ENCODE measurements at places on chromosomes 2 and 18. TPM values are rescaled to one million over a fixed set of nuclear protein-coding genes. Genes with fewer than 3 reads are reported as not detected.
A peak's percentile ranks its signal among the peaks of the same experiment; 100 is the strongest.

Gene CCDC68
- polyA plus RNA-seq: 0.78 TPM

Gene SCG2
- polyA plus RNA-seq: 0.06 TPM

Gene SOWAHC
- 11.5 TPM for polyA plus RNA-seq

GRCh38 chr18:44602380-44602779, 78.3 kb upstream of the SETBP1 start:
- no peak for DNase-seq

DNA sequence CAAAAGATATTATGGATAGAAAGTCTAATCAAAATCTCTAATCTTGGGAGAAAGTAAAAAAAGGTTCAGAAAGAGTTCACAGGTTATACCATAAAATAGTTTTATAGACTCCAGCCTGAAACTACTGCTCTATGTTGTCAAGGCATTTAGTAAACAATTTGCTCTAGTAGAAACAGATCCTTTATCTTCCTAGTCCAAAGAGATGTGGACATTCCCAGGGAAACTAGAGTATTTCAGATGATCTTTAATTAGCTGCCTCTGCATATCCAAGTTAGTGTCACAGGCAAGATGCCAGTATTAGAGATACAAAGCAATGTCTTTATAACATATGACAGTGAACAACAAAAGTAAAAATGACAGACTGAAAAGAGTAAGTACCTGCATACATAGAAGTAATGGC, 708.6 kb downstream of the CCDC85A start:
- no peak for DNase-seq

DNA sequence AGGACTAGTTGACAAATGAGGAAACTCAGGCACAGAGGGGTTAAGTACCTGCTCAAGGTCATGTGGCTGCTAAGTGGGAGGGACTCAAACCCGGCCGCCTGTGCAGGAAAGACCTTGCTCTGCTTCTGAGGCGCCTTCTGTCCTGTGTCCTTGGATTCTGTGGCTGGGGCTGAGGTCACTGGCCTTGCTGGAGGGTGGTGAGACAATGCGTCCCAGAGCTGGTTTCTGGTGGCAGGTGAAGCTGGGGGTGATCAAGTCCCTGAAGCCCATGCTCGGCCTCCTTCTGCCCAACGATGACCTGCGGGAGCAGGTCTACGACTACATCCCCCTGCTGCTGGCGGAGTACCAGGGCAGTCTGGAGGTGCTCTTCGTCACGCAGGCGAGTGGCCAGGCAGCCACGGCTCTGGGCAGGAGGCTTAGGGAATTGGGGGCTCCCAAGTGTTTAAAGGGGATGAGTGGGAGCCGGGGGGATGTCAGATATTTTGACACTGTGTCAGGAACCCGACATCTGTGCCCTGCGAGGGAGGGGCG, 16.1 kb downstream of the MROH2A start:
- no peak for DNase-seq

- no peak for DNase-seq
Observed at GRCh38 chr18:3877678-3878077, 427.7 kb downstream of the TGIF1 start.

DNA sequence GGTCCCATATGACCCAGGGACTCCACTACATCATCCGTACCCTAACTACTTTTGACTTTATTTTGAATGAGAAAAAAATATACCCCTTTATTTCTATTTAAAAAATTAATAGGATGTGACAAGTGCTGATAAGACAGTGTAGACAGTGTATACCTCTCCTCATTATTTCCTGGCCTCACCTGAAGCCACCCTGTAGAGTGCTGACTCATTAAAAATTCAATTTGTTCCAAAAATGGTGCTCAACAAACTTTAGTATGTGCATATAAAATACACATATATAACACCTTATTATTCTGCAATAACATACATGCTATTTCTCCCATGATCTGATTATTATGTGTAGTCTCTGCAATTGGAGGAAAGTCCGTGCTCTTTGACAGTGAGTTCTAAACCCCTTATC, 20.8 kb downstream of the NOL4 start:
- no peak for DNase-seq

DNA sequence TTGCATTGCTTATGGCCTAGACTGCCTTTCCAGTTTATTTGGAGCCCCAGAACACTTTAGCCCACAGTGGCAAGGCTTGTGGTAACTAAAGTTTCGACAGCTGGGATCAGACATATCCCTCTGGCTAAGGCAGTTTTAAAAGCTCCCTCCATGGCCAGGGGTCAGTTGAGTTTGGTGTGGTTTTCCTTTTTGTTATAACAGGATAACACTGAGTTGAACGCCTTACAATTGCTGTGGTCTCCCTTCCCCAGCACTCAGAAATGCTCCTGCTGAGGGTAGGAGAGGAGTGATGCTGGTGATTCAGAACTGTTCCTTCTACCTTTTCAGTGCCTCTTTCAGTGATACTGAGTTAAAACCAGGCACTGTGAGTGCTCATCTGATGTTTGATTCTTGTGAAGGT, 182.6 kb downstream of the GULP1 start:
- no peak for DNase-seq

DNA sequence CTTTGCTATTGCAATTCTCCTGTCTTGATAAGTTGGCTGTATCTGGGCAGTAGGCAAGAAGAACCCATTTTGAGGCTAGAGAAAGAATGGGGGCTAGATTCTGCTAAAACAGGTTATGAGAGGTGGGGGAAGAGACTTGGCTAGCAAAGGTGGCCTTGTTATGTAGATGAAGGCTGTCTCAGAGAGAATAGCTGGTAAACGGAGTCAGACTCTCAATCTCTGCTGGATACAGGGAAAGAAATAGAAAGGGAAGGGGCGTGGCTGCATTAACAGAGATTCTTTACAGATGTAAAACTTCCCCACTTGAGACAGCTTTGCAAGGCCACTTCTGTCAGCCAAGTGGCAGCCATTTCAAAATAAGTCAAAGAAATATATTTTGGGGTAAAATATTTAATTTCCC, 38.1 kb upstream of the ARHGAP25 start:
- DNase-seq: no peak

Gene NMUR1
- not detected for polyA plus RNA-seq

Gene MERTK
- polyA plus RNA-seq: 0.02 TPM

- no peak for DNase-seq
Observed at GRCh38 chr18:22325396-22325795, 92.3 kb downstream of the CTAGE1 start.

DNA sequence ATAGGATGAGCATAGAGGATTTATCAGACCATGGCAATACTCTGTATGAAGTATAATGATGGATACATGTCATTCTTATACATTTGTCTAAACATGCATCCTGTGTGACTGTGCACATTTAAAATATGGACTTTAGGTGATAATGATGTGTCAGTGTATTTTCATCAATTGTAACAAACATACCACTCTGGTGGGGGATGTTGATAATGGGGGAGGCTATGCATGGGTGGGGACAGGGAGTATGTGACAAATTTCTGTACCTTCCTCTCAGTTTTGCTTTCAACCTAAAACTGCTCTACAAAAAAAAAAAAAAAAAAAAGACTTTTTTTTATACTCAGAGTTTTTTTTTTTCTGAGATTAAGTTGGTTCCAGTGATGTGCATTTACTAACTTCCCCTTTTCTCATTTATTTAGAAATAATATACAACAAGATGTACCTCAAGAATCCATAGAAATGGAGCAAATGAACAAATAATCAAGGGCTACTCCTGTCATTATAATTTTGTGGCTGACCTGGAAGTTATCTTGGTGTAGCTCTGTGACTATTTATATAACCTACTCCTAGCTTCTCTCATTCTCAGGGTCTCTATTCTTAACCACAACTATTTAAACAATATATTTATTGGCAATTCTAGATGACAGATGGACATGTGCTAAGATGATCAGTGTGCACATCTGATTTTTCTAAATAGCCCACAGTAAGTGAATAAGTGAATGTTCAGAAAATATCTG, 108.9 kb upstream of the ITGA4 start:
- no peak for DNase-seq

Gene FBXO15
- polyA plus RNA-seq: 0.28 TPM

DNA sequence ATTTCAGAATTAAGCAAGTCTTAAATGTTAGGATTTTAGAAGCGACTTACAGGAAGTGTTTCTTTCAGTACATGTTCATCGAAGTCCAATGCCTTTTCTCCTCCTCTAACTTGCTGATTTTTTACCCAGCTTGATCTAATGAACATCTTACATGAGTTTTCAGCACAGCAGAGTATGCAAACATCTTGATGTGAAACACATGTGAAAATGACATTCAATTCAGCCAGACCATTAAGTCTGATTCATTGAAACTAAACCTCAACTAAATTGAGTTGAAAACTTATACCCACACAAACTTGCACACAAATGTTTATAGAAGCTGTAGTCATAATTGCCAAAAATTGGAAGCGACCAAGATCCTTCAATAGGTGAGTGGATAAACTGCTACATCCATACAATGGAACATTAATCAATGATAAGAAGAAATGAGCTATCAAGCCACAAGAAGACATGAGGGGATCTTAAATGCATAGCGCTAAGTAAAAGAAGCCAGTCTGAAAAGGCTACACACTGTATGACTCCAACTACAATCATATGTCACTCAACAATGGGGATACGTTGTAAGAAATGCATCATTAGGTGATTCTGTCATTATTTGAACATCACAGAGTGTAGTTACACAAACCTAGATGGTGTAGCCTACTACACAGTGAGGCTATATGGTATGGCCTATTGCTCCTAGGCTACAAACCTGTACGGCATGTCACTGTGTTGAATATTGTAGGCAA, 18.5 kb downstream of the PSTPIP2 start:
- DNase-seq: no peak

Gene DSC2
- 7.3 TPM for polyA plus RNA-seq

GRCh38 chr2:25473758-25474340, 132.1 kb upstream of the DNMT3A start:
- DNase-seq: no peak

Gene MAP3K20
- 12.0 TPM for polyA plus RNA-seq

GRCh38 chr18:55487997-55488396, 100.0 kb downstream of the TCF4 start:
- no peak for DNase-seq

Gene PROKR1
- not detected for polyA plus RNA-seq

- no peak for DNase-seq
Observed at GRCh38 chr2:52178845-52179244, 1146.9 kb upstream of the NRXN1 start.

DNA sequence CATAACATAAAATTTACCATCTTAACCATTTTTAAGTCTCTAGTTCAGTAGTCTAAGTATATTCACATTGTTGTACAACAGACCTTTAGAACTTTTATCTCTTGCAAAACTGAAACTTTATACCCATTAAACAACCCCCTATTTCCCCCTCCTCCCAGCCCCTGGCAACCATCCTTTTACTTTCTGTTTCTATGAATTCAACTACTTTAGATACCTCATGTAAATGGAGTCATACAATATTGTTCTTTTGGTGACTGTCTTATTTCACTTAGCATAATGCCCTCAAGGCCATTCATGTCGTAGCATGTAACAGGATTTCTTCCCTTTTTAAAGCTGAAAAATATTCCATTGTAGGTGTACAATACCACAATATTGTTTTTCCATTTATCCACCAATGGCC, 129.8 kb downstream of the PDE11A start:
- DNase-seq: peak; percentile 7

DNA sequence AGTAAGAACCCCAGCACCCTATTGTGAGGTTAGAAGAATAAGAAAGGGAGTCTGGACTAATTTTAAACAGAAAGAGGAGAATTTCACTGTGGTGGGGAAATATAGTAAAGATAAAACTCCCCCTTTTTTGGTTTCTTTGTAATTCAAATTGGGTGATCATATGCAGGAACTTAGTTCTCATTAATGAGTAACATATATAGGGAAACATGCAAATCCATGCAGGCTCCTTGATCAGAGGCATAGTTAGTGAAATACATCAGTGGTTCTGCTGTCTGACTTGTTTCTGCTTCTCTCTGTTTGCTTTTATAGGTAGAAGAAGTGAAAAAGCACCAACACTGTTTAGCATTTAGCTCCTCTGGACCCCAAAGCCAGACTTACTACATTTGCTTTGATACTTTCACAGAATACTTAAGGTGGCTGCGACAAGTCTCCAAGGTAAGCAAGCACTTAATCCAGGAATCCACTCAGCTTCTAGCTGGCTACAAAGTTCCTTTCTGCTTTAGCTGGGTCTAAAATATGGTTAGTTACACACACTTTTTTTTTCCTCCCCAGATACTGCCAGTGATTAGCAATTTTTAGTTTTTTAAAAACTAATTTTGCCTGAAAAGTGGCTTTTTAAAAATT, 123.2 kb downstream of the PHLPP1 start:
- no peak for DNase-seq

DNA sequence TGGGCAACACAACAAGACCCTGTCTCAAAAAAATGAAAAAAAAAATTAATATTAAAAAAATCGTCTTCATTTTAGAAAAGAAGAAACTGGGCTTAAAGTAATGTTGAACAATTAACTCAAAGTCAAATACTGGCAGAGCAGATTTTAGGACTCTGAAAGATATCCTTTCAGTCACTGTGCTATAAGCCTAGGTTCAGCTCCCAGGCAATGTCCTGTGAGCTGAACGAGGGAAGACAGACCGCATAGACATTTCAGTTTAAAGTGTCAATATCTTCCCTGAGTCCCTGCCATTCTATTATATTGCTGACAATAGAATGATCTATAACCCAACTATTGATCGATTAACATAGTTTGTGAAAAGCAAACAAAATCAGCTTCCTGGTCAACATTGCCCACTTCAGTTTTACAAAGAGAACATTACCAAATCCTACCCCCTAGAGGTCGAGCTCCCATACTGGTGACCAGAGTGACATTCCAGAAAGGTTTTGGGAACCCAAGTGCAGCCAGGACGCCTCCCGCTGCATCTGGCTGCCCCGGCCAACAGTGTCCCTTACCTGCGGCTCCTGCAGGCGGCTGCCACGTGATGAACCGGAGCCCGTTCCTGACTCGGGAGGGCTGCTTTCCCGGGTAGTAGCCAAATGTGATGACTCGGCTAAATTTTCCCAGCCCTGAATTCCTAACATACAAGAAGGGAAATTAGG, 639 bp downstream of the MRO start:
- DNase-seq: peak; percentile 23

- no peak for DNase-seq
Observed at GRCh38 chr18:2201036-2201600, 370.2 kb downstream of the METTL4 start.

- no peak for DNase-seq
Observed at GRCh38 chr2:47249931-47250330, 94.8 kb upstream of the STPG4 start.

- no peak for DNase-seq
Observed at GRCh38 chr2:90069290-90069894, 1377.9 kb downstream of the RPIA start.

DNA sequence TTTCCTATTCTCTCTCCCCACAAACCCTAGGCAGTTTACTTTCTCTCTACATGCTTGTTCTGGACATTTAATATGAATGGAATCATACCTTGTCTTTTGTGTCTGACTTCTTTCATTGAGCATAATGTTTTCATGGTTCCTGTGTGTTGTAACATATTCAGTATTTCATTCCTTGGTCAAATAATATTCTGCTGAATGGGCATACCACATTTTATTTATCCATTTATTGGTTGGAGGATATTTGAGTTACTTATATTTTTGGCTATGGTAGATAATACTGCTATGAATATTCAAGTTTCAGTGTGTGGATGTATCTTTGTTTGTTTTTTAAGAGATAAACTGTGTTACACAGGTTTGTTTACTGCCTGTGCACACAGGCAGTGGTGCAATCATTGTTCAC, 9.0 kb downstream of the TWSG1 start:
- no peak for DNase-seq

Gene CYP26B1
- 0.40 TPM for polyA plus RNA-seq

GRCh38 chr2:18378020-18378653, 182.3 kb downstream of the RDH14 start:
- no peak for DNase-seq
